ENCODE measurements at places on chromosomes 1 and 21.

DNA sequence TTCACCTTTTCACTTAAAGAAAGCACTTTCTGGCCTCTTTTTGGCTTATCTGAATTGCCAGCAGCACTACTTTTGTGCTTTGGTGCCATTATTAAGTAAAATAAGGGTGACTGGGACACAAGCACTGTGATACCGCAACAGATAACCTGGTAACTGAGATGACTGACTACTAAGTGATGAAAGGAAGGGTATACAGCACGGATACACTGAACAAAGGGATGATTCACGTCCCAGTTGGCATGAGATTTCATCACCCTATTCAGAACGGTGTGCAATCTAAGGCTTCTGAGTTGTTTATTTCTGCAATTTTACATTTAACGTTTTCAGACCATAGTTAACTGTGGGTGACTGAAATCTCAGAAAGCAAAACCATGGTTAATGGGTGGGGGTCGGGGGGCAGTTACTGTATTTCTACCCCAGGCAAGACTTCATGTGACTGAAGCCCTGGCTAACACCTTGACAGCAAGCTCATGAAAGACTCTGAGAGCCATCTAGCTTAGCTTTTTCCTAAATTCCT lies 102.8 kb downstream of the CLIC6 start:
- peak; percentile 52 for DNase-seq

DNA sequence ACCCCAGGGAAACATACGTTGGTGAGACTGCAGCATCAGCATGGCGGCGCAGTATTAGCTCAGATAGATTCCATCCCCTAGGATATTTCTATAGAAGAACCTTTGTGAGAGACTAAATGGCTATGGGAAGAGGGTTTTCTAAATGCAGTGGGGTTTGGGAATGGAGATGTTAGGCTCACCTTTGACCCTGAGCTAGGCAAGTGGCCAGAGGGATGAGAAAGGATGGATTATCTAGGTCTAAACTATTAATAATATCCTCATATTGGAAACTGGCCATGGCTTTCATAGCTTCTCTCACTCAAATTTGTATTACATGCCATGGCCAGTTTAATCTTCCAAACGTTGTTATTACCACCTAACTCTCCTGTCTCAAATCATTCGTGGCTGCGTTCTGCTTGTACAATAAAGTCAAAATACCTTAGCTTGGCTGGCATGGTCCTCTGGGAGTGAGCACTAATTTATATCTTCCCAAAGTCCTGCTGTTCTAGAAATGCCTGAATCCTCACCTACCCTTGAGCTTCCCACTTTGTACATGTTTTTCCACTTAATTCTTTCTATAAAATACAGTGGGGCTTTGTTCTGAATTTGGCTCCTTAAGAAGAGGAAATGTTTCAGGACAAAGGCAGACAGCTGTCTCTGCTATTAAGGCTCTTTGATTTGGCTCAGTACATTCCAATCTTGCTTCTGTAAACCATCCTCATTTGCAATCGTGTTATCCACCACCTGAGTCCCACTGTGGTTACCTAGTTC lies 31.0 kb upstream of the COG2 start:
- DNase-seq, result no peak

- no peak for DNase-seq
Observed at GRCh38 chr1:32606565-32607371, 43.6 kb downstream of the ZBTB8OS start.

- no peak for DNase-seq
Observed at GRCh38 chr1:3016641-3017439, 4.4 kb upstream of the ACTRT2 start.

GRCh38 chr1:62295921-62296491 lies 23.2 kb downstream of the KANK4 start:
- DNase-seq, result peak; percentile 28

- DNase-seq, result no peak
Observed at GRCh38 chr1:217097819-217098218, 374.6 kb upstream of the ESRRG start.

GRCh38 chr1:43152866-43153265 lies 19.2 kb downstream of the EBNA1BP2 start:
- DNase-seq, result no peak

DNA sequence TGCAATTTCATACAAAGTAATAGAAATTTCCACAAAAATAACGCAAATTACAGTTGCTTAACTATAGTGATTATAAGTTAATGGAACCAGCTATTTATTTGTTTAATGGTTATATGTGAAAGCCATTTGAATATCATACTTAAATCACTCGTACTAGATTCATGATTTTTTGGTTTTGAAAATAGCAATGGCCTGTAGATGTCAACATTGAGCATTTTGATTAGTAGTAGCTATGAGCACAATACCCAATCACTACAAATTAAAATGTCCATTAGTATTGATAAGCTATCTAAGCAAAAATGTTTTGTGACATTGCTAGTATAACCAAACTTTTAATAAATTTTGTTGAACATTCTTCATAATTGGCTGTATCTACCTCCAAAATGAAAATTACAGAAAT lies 10.0 kb downstream of the COL24A1 start:
- no peak for DNase-seq

- DNase-seq, result no peak
Observed at GRCh38 chr1:18954270-18955071, 2.0 kb downstream of the IFFO2 start.

- no peak for DNase-seq
Observed at GRCh38 chr1:225848030-225848955, 33.9 kb downstream of the TMEM63A start.

GRCh38 chr1:30446095-30446494 lies 277.3 kb downstream of the MATN1 start:
- DNase-seq, result no peak

- DNase-seq, result no peak
Observed at GRCh38 chr1:205356440-205357139, at the start of gene KLHDC8A. TSS of gene KLHDC8A (minus strand) at chr1:205356922. CDS start at chr1:205343604, 13,318 bp downstream.

DNA sequence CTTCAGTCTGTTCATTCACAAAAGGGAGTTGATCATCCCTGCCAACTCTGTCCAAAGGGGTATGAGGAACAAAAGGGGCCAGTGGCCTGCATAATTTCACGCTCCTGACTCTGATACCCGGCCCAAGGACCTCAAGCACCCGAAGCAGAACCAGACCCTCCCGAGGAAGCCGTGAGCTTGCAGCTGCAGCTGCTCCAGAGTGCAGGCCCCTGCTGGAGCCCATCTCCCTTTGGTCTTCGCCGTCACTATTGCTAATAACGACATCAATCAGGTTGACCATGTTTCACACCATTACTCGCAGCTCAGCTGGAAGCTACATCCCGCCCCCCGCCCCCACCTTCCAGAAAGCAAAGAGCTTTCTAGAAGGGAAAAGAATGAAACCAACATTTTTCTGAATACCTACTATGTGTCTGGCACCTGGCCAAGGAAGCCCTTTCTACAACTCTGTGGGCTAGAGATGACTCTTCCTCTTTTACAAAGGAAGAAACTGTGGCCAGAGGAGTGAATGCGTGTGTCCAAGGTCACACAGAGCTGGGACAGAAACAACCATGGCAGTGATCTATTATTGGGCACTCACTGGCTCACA lies 5.5 kb downstream of the NKAIN1 start:
- DNase-seq, result no peak
